Stimulated activated CD4-positive, alpha-beta T cell treated with anti-CD3 and anti-CD28 coated beads, TNF-alpha, amount 100 ng/mL, for 1 hour (primary cell): ENCODE measurements at places on chromosomes 5 and 9.

- no peak for DNase-seq
These were observed 30.9 kb downstream of the TNFSF8 start for GRCh38 chr9:114899461-114899860.

DNA sequence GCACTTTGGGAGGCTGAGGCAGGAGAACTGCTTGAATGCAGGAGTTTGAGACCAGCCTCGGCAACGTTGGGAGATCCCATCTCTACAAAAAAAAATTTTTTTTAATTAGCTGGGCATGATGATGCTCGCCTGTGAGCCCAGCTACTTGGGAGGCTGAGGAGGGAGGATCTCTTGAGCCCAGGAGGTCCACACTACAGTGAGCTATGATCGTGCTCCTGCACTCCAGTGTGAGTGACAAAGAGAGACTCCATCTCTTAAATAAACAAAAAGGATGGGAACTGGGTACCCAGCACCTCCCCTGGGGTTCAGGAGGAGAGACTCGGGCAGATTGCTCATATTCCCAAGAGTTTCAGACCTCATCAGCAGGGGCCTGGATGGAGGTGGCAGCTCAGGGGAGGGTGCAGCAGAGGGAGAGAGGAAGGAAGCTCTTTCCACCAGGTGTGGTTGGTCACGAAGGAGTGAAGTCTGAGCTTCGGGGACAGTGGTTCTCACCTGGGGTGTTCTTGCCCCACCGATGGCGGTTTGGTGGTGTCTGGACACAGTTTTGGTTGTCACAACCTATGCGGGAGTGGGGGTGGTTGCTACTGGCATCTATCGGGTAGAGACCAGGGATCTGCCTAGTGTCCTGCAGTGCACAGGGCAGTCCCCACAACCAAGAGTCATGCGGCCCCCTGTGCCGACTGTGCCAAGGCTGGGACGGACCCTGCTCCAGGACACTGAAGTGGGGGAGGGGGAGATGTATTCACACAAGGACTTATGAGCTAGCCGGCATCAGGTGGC, 72.7 kb downstream of the ANKRD33B start:
- DNase-seq = no peak

- DNase-seq = no peak
These were observed 53.9 kb downstream of the GALNT10 start for GRCh38 chr5:154244476-154244875.

GRCh38 chr9:115988701-115989100, 164.9 kb upstream of the PAPPA start:
- DNase-seq = no peak

DNA sequence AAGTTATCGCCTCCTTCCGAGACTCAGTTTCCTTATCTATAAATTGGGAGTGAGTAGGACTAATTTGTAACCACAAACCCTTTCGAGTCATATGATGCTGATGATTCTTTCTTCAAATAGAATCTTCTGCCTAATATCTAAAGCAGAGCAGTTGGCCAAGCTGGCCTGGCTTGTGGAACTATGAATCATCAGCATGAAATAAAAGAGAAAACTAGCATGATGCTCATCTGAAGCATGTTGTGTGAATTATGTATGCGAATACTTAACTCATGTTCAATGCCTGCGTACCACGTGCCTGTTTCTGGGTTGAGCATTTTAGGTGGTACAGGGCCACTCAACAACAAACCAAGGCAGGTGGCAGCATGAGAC, 15.0 kb upstream of the ORM1 start:
- no peak for DNase-seq

DNA sequence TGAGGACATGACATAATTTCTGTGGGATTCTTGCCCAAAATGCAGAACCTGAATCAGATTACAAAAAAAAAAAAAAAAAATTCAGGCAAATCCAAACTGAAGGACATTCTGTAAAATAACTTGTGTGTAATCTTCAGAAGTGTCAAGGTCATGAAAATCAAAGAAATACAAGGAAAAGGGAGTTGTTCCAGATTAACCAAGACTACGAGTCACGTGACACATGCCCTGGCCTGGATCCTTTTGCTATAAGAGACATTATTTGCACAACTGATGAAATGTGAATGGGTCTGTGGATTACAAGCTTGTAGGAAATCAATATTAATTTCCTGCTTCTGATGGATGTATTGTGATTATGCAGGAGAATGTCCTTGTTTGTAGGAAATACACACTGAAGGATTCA, 216.8 kb upstream of the NFIL3 start:
- DNase-seq = no peak

DNA sequence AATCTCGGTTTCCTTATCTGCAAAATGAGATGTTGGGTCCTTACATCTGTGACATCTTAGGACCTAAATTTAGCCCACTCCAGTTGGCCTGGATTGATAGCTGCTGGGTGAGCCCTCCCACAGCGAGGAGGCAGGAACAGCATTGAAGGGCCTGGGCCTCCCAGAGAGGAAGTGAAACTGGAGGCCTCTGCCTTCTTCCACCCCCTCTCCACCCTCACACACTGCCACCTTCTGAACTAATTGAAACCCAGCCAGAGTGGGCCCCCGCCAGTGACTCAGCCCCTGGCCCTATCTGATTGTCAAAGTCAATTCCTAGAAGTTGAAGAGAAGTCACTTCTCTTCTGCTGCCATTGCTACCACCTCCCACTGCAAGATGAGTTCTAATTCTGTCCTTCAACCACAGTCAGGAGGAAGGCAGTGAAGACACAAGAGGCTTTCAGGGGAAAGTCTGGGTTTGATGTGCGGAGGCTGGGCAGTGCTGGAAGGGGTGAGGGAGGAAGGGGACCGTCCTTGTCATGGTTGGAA, 55.2 kb upstream of the NEK6 start:
- DNase-seq = no peak

GRCh38 chr5:172090976-172091547, 84.6 kb upstream of the FBXW11 start:
- no peak for DNase-seq

- no peak for DNase-seq
These were observed 100.9 kb upstream of the IL6ST start for GRCh38 chr5:56095579-56096102.

GRCh38 chr5:8340261-8340660, 471.3 kb downstream of the MTRR start:
- no peak for DNase-seq

DNA sequence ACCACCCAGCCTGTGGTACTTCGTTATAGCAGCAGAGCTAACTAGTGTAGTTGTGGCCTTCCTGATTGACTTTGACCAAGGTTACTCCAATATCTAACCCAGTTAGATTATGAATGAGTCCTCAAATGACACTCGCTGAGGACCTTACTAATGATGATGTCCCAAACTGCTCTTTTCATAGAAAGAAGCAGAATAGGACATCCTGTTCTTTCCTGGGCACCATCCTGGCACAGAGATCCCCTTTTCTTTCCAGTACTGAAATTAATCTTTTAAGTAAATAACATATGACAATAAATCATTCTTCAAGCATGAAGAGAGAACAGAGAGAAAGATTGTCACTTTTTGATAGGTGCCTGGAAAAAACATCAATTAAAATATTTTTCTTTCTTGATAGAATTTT, 26.7 kb upstream of the SPINK14 start:
- no peak for DNase-seq

DNA sequence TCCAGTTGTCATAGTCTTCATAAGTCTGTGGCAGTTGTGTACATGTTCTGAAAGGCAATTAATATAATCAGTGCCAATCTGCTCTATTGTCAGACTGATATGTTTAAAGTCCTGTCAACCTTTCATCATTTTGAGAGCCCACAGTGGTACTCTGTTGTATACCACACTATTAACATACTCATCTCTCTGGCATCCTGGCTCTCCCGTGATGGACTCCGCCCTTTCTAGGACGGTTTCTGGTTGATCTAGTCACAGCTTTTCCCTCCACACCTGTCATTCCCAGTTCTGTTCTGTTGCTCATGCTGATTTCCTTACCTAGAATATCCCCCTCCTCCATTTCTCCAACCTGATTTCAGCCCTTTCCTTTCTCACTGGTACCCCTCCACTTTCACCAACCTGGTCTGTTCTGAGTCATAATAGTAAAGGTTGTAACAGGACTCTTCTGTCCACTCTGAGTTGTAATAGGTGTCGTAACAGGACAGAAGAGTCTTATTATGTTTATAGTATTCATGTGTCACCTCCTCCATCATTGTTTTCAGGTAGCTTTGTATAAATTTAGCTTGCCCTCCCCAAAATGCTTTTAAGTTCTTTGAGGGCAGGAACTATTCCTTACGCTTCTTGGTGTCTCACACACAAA, 4.1 kb downstream of the PTCD2 start:
- DNase-seq = no peak

DNA sequence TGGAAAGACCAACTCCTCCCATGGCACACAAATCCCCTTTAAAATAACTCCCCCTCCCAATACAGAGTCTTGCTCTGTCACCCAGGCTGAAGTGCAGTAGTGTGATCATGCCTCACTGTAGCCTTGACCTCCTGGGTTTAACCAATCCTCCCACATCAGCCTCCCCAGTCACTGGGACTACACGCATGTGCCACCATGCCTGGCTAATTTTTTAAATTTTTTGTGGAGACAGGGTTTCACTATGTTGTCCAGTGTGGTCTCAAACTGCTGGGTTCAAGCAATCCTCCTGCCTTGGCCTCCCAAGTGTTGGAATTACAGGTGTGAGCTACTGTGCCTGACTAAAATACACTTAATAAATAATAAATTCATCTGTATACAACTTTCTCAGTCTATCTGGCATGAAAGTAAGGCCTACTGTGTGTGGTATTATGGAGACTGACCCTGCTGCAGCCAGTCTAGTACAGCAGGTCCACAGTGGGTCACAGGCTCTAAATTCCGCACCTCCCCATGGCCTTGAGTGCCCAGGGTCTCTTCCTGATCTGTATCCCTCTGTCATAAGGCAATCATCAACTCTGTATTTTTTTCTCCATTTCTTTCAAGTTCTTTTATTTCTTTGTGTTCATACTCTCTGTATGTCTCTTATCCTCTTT, 169.4 kb downstream of the MAPKAP1 start:
- no peak for DNase-seq

DNA sequence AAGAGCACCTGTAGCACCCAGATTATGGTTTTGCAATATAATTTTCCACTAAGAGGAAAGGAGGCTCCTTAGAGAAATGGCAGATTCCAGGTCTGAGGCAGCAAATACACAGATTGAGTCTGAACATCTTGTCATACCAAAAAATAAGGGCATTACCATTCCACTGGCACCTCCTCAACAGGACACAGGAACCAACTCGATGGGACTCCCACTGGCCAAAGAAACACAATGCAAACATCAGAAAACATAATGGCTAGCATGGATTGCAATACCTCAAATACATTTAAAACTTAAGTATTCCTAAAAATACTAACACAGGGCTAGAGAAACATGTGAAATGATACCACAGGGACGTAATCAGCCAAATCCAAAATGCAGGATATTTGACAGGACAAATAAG, 12.4 kb upstream of the RANBP17 start:
- DNase-seq = no peak

- DNase-seq = no peak
These were observed 26.1 kb upstream of the AOPEP start for GRCh38 chr9:94700445-94700844.

DNA sequence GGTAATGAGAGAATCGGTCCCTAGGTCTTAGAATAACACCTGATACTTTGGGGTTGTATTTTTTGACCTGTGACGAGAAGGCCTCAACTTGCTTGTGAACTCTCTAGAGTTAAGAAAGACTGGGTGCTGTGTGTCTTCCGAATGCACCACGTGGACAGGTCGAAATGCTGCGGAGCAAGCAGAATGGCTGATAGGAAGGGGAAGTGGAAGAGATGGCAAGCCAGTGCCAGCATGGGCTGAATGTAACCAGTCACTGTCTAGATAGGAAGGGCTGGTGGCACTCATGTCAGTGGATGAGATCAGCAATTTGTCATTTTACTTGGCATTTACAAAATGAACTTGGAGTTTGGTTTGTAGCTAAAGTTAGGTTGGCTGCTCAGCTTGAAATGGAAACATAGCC, 5.6 kb downstream of the OTULINL start:
- no peak for DNase-seq

DNA sequence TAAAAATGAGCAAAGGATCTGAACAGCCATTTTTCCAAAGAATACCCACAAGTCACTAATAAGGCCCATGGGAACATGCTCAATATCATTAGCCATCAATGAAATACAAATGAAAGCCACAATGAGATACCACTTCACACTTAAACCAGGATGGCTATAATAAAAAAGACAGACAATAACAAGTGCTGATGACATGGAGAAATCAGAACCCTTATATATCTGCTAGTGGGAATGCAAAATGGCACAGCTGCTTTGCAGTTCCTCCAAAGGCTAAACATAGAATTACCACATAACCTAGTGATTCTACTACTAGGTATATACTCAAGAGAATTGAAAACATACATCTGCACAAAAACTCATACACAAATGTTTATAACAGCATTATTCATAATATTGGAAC, 83.7 kb downstream of the HOMER1 start:
- no peak for DNase-seq

DNA sequence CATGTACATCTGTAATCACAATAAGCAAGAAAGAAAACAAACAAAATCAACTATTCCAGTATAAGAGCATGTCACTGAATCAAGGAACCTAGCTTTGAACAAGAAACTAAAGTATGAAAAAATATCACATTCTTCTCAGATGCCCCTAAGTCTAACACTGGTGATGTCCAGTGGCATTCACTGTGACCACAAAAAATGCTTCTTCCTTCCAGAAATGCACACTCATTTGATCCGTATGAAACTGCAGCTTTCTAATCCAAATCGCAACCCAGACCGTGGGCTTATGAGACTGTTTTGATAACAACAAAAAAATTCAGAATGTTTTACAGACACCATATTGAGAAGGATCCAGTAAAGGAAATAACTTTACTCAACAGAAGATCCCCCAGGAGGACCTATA, 320.1 kb upstream of the TARS1 start:
- no peak for DNase-seq

GRCh38 chr9:98935071-98935505, 8.6 kb upstream of the COL15A1 start:
- no peak for DNase-seq

- DNase-seq = no peak
These were observed 3.6 kb downstream of the NFIB start for GRCh38 chr9:14310311-14310710.

GRCh38 chr5:77418601-77419581, 73.2 kb downstream of the WDR41 start:
- DNase-seq = no peak

GRCh38 chr9:16150501-16150900, 597.7 kb downstream of the CCDC171 start:
- DNase-seq = no peak

GRCh38 chr5:111469903-111470302, 42.4 kb downstream of the STARD4 start:
- no peak for DNase-seq
